ENCODE measurements at places on chromosomes 3 and 15.

DNA sequence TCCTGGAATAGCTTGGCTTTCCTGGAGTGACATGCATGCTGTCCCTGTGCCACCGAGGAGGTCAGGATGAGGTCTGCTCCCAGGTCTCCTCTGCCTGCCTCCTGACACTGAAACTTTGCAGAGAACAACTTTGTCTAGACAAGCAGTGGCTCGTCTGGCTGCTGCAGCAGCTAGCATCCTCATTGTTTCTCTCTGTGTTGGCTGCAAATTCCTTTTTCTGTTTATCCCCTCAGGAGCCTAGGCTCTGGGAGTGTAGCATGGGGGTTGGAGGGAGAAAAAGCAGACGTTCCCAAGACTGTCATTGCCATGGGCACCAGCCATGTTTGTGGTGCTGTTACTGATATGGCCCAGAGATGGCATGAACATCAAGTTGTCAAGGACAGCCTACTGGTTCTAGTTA lies 208.7 kb upstream of the LRIG1 start:
- DNase-seq = no peak

DNA sequence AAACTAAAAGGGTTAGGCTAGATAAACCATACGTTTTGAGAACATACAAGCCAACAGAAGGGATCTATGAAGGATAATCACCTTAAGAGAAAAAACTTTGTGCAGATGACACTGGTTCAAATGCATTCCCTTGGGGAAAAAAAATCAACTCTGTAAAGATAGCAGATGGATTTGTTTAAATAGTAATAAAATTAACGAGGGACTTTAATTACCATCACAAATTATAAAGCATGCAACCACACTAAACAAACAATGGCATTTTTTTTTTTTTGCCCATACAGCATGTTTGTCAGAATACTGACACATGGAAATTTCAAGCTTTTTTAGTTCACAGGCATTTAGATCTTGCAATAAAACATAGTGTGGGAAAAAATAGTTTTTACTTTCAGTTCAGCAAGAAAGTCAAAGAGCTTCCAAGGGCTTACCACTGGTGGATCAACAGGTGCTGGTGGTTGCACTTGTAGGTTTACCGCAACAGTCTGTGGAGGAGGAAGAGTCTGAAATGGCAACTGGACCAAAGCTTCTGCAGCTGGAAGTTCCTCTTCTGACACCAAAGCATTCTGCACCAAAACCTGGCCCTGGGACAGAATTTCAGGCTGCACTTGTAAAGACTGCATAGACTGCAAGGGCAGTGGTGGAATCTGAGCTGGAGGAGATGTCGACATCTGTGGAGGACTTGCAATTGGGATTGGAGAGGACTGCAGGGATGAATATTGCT lies 53.1 kb downstream of the PHC3 start:
- no peak for DNase-seq

GRCh38 chr3:37824954-37825328 lies 36.7 kb upstream of the CTDSPL start:
- DNase-seq = no peak

- DNase-seq = no peak
Observed at GRCh38 chr3:117035745-117036144, 326.2 kb downstream of the TUSC7 start.

DNA sequence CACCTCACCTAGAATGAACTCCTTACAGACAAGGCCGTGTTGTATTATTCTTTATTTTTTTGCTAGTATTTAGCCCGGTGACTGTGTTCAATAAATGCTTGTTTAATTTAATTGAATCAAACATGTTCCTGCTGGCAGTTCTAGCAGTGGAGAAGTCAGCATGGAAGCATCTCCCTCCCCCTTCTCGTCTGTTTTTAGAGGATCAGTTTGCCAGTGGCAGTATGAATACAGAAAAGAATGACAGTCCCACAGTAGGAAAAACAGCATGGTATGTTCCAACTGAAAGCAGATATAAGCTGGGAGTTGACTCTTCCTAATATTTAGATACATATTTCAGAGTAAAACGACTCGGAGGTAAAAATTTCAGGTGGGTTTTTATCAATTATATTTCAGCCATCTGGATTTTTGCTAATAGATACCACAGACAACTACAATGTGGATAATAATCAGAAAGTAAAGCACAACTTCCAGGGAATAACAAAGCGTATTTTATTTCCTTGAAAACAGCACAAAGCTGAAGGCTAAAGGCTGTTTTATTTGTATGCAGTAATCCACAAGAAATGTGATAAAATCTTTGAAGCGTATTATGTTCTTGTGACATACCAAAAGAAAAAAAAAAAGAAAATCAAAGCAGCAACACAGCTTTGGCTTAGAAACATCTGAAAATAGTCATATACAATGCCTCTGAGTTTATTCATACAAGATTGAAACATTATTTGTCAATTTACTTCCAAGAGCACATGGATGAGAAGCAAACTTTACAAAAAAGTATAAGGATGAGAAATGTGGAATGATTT lies 244.5 kb upstream of the KCNMB2 start:
- DNase-seq = no peak

DNA sequence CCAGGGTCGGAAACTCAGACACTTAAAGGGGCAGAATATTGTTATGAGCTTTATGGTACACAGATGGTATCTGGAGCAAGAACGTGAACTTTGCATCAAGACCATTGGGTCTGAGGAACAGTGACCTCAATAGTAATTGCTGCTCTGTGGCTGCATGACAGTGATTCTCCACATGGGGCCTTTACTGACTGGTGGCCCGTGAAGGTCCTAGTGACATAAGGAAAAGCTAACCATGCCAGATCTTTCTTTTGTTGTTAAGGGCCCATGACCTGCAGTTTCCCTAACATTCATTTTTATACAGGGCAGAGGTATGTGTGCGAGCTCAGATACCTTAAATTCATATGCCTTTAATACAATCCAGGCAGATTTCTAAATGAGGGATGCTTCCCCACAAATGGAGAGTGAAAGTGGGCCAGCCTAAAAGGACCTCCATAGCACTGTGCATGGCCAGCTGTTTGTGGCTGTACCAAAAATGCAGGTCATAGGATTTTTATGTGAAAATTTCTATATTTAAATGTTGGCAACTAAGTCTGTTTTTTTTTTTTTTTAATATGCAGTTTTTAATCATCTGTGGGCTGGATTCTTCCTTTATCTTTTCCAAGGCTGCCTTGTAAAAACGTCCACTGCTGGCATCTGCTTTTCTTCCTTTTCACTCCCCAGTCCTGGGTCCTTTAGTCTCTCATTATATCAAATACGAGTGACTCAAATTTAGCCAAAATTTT lies 188.0 kb upstream of the IL12A start:
- no peak for DNase-seq

DNA sequence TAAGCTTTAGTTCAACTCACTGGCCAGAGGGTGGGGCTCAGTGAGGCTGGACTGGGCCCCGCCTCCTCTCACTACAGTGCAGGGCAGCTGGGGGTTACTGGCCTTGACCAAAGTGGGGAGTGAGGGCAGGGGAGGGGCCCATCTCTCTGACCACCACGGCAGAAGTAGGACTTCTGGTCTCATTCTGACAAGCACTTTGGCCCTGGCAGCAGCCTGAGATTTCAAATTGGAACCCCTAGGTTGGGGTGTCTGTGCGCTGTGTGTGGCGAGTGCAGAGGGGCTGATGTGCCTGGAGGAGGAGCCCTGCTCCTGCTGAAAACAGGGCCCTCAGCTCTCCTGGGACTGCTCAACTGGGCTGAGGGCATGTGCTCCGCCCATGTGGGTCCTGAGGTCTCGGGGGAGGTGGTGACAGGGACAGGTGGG lies 60.3 kb upstream of the RPL32 start:
- no peak for DNase-seq

- DNase-seq = no peak
Observed at GRCh38 chr3:20914310-20914709, 728.3 kb upstream of the SGO1 start.

DNA sequence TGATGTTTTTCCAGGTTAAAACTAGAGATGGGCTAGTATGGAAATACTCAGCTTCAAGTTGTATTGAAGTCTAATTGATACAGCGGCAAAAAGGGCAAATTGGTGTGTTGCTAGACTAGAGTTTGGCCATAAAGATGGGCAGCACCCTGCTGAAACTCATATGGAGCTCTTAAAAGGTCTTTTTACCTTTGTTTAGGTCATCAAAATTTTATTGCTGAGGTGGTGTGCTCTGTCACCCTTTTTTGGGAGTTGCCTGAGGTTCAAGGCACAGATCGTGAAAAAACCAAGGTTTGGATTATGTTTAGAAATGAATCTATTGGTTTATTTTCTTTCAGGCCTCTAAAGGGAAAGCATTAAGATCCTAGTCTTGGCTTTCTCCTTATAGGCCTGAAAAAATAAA lies 38.2 kb downstream of the VPS8 start:
- DNase-seq = no peak

DNA sequence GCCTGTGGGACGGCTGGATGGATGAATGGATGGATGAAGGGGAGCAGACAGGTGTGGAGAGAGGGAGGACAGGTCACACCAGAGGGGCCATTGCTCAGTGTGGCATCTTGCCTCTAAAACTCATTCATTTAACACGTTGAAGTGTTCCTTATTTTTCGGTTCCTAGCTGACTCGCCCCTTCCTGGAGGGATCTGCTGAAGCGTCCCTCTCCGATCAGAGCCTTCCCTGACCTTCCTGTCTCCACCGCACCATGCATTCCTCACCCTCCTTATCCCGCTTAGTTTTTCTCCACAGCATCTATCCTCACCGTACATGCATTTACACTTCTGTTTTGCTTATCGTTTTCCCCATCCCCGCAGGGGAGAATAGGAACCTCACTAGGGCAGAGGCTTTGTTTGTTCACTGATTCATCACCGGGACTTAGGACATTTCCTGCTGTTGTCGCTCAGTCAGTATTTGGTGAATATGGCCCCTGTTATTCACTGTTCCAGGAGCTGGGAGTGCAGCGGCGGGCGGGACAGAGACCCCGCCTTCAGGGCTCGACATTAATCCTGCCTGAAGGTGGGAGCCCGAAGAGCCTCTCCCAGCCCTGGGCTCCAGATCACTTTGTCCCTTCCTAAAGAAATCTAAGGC lies 32.0 kb downstream of the FOXL2 start:
- DNase-seq = no peak

DNA sequence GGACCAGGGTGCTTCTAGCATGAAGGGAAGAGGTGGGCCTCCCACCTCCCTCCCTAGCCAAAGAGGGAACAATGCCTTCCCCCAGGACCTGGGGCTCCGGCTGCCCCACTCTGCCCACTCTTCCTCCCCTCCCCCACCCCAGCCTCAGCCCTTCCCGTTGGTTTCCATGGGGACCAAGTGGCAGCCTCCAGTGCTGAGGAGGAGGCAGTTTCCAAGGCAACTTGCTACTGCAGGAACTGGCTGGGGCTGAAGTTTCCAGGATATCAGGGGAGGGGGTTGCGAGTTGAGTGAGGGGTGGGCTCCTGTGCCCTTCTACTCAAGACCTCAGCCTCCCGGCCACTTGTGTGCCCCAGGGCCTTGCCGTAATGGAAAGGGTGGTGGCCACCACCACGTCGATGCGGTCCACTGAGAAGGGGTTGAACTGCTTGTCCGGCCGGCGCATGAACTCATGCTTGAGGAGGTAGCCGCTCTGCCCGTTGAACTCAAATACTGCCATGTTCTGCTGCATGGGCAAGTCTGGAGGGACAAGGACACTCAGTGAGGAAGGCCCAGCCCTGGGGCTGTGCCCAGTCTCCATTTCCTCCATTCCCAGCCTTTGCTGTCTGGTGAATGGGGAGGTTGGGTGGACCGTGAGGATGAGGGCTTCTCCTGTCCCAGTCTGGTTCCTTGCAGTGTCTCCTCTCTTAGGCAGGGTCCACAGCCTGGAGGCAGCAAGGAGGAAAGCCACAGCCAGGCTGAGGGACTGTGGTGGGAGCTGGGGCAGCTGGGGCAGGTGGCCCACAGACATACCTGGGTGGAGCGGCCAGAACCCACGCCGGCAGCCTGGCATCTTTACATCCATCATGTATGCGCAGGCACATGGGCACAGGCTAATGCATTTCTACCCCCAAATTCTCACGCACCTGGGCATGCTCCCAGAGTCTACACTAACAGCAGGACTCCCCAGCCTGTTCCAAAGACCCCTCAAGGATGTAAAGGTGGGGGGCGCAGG lies 11.3 kb upstream of the ANKRD63 start:
- DNase-seq = no peak

GRCh38 chr3:95271395-95271794 lies 1208.5 kb downstream of the NSUN3 start:
- no peak for DNase-seq

- no peak for DNase-seq
Observed at GRCh38 chr3:28940530-28940929, 340.3 kb upstream of the RBMS3 start.

GRCh38 chr15:99435113-99435695 lies 130.6 kb upstream of the MEF2A start:
- no peak for DNase-seq

DNA sequence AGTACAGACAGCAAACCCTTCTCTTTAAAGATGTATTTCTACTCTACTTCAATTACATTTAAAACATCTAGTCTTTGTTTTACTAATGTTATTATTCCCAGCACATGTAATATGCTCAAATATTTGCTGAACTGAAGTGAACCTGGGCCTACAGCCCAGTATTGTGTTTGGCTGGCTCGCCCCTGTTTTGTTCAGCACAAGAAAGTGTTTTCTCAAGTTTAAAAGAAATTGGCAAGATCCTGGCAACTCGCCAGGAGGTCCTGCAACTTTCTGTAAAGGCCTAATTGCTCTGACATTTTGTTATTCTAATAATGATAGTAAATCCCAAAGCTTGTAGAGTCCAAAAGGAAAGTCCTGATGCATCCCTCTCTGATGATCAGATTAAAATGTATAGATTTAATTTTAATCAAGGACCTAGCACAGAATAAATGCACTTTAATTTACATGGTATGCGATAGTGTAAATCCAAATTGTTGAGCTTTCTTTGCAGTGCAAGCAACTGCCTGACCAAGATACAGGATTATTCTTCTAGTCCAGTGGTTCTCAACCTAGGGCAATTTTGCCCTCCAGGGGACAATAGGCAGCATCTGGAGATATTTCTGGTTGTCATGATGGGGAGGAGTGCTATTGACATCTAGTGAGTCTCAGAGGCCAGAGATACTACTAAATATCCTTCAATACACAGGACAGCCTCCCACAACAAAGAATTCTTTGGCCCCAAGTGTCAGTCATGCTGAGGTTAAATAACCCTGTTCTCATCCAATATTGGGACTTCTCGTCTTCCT lies 35.7 kb upstream of the TMOD3 start:
- DNase-seq = no peak

DNA sequence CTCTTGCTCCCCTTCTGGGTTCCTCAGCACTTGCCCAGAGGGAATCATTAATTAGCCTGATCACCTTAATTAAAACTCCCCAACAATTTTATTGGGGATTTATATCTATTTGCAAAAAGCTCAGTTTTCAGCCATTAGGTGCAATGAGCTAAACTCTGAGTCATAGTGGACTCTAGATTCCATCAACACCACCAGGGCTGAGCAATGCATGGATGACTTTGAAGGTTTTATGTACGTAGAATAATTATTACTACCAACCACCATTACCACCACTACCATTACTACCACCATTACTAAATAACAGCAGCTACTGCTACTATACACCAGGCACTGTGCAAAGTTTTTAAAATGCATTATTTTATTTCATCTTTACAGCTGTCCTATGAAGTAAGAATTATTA lies 81.2 kb downstream of the ZNF621 start:
- DNase-seq = no peak
